HFFc6 (cell line): ENCODE measurements at places on chromosomes 5 and 9.

GRCh38 chr5:176693477-176693851, 46.2 kb downstream of the TSPAN17 start:
- no peak for DNase-seq

- no peak for DNase-seq
These were observed 44.4 kb downstream of the RXRA start for GRCh38 chr9:134370638-134371037.

GRCh38 chr9:106779796-106780195, 83.2 kb upstream of the ZNF462 start:
- no peak for DNase-seq

DNA sequence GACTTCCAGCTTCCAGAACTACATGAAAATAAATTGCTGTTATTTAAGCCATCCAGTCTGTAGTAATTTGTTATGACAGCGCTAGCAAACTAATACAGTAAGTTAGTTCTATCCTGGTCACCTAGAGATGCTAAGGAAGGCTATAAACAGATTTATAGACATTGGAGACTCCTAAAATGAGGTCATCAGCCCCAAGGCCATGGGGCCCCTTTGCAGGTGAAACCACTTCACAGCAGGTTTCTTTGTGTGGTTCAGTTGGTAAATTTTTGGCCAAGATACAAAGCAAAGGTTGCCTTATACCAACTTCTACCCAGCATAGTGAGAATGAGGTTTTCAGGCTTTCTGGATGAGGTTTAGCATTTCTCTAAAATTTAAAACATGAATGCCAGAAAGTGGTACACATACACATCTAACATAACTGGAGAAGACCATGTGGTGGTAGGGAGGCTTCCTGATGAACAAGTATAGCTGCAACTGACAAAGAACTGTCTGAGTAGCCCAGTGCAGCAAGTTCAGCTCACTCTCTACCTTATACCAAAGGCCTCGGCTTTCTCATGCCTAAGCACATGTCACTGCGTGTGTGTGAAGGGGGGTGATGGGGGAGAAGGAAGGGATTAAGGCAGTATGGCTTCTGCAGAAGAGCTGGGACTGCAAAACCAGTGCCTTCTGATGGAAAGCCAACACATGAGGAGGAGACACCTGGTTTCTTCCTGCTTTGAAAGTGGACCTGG, 264.6 kb upstream of the TAS2R1 start:
- no peak for DNase-seq

DNA sequence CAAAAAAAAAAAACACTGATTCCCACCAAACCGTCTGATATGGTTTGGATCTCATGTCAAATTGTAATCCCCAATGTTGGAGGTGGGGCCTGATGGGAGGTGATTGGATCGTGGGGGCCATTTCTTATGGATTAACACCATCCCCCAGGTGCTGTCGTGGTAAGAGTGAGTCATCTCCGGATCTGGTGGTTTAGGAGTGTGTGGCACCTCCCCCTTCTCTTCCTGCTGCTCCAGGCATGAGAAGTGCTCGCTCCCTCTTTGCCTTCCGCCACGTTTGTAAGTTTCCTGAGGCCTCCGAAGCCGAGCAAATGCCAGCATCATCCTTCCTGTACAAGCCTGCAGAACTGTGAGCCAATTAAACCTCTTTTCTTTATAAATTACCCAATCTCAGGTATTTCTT, 45.2 kb downstream of the HSD17B3 start:
- DNase-seq = no peak

DNA sequence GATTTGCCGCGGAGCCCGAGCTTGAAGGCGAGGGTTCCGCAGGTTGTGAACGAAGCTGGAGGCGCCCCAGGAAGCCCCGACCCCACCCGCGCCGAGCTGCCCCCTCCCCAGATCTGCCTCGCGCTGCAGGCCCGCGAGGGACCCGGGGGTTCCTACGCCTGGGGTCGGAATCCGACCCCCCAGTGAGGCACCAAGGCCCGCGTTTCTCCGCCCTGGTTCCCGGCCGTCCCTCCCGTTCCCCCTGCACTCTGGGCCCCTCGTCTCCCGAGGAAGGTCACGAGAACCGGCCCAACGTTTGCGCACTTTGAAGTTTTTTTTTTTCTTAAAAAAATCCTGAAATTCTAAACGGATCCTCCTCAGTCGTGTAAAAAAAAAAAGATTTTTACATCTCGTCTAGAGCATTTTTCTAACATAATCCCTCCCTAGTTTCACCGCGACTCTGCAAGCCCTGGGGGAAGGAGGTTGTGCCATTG, 880 bp upstream of the GFPT2 start:
- DNase-seq = no peak

GRCh38 chr5:8892926-8893325, 652.9 kb downstream of the SEMA5A start:
- DNase-seq = no peak

GRCh38 chr9:98614941-98615340, 93.8 kb downstream of the GABBR2 start:
- no peak for DNase-seq

DNA sequence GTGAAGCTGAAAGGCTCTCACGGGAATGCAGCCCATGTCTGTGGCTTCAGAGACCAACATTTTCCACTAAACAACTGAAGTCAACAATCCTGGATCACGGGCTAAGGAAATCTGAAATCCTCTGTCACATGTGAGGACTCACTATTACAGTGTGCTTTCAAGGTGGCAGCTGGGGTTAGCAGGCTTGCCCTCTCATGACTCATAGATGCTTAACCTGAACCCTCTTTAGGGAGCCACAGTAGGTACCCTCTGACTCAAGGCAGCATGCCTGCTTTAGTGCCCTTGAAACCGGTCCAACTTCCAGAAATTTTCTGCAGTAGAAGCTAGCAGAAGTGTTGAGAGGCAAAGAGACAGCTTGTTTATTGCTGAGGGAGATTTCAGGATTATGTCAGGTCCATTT, 232.5 kb downstream of the GABRB2 start:
- DNase-seq = no peak

DNA sequence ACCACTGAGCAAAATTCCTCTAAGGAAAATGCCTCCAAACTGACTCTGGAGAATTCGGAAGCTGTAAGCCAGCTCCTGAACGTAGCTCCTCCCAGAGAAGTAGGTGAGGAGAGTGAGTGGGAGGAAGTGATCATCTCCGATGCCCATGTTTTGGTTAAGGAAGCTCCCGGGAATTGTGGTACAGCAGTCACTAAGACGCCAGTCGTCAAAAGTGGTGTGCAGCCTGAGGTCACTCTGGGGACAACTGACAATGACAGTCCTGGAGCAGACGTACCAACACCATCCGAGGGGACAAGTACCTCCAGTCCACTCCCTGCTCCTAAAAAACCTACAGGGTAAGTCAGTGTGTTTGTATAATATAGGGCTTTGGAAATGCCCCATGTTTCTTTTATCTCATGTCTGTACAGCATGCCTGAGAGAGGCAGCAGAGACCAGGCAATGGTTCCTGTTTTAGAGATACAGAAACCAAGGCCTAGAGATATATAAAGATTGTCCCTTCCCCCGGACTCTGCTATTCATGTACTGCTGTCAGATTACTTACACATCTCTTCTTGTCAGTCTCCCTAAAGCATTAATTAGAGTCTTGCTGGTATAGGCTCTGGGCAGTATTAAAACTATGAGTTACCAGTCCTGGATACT, 23.9 kb downstream of the HMGXB3 start:
- DNase-seq = no peak

GRCh38 chr5:175282611-175283225, 161.3 kb downstream of the DRD1 start:
- no peak for DNase-seq

GRCh38 chr9:121815084-121815483, 163.7 kb downstream of the DAB2IP start:
- no peak for DNase-seq

GRCh38 chr9:120914396-120914795, 12.2 kb downstream of the TRAF1 start:
- no peak for DNase-seq

GRCh38 chr5:144525000-144525399, 354.3 kb downstream of the KCTD16 start:
- DNase-seq = no peak

- no peak for DNase-seq
These were observed 32.5 kb downstream of the TERT start for GRCh38 chr5:1262381-1262780.
